ENCODE measurements at places on chromosomes 4 and X. TPM values are rescaled to one million over a fixed set of nuclear protein-coding genes. Genes with fewer than 3 reads are reported as not detected.

The CENPVL1 gene
- not detected for total RNA-seq

The SAGE1 gene
- 0.15 TPM for total RNA-seq

The ADH1B gene
- total RNA-seq = not detected

The GLOD5 gene
- total RNA-seq = not detected

The XAGE1A gene
- not detected for total RNA-seq

The KIAA1210 gene
- total RNA-seq = not detected

- no peak for DNase-seq
- no peak overlapping the region for H3K27ac ChIP-seq
- H3K36me3 ChIP-seq = peaks cover 7% of the 10 kb centered on the region
- peaks cover 13% of the 10 kb centered on the region for H3K4me1 ChIP-seq
- H3K4me3 ChIP-seq = no peak overlapping the region
Observed at GRCh38 chr4:2423695-2424094, 4.9 kb downstream of the CFAP99 start.

DNA sequence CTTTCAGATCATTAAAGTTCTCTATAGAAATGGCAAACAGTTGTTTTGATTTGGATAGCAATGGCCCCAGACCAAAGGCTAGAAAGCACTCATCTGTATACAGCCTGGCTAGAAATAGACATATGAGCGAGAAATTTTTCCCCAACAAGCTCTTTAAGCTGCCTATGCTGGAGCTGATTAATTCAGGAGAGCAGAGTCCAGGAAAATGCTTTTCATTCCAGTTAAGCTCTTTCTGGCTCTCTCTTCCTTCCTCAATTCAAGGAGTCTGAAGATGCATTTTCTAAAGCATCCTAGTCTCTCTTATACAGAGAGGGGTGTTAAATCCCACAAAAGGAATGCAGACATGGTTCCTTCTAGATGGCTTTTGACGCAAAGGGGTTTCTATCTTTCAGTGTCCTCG lies 141.7 kb upstream of the RAI2 start:
- H3K36me3 ChIP-seq = no peaks in the 10 kb centered on the region
- H3K27me3 ChIP-seq = no peaks in the 10 kb centered on the region
- DNase-seq = no peak
- H3K27ac ChIP-seq = no peak overlapping the region

DNA sequence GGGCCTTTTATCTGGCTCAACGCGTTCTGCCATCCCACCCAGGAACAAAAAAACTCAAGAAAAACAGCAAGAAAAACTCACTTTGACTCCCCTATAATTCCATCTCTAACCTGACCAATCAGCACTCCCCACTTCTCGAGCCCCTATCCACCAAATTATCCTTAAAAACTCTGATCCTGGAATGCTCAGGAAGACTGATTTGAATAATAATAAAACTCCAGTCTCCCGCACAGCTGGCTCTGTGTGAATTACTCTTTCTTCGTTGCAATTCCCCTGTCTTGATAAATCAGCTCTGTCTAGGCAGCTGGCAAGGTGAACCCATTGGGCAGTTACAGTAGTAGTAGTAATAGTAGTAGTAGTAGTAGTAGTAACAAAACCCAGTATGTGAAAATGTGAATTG lies 165.7 kb upstream of the CASK start:
- no peak overlapping the region for H3K4me3 ChIP-seq
- no peak for DNase-seq
- peaks cover 3% of the 10 kb centered on the region for H3K4me1 ChIP-seq
- H3K27me3 ChIP-seq = no peaks in the 10 kb centered on the region
- H3K27ac ChIP-seq = no peak overlapping the region

DNA sequence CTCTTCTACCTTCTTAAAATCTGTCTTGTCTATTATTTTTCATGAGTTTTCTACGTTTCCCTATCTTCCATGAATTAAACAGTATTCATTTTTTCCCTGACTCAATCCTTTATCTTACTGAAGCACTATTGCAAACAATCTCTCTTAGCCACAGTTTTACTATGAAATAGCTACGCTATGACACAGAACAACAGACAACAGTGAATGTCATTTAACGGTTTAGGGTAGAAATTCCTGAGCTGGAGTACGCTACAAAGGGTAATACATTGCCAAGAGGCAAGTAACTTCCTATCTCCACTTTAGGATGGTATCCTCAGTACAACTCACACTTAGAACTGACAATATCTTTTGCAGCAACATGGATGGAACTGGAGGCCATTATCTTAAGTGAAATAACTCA lies 552.6 kb downstream of the INPP4B start:
- no peaks in the 10 kb centered on the region for H3K4me1 ChIP-seq
- H3K4me3 ChIP-seq = no peak overlapping the region
- H3K27me3 ChIP-seq = no peaks in the 10 kb centered on the region
- no peak for DNase-seq
- no peak overlapping the region for H3K27ac ChIP-seq

- peak overlapping the region; percentile 100 for H3K27ac ChIP-seq
- DNase-seq = peak; percentile 2
- peaks cover 25% of the 10 kb centered on the region for H3K4me1 ChIP-seq
- H3K4me3 ChIP-seq = peak overlapping the region; percentile 65
Observed at GRCh38 chrX:109655502-109656201, 30.7 kb upstream of the KCNE5 start.

- peak; percentile 31 for DNase-seq
- no peak overlapping the region for H3K27ac ChIP-seq
- no peaks in the 10 kb centered on the region for H3K36me3 ChIP-seq
- no peak overlapping the region for H3K4me3 ChIP-seq
- H3K4me1 ChIP-seq = peaks cover 6% of the 10 kb centered on the region
- H3K27me3 ChIP-seq = no peaks in the 10 kb centered on the region
Observed at GRCh38 chr4:67122029-67122428, 423.3 kb downstream of the CENPC start.

DNA sequence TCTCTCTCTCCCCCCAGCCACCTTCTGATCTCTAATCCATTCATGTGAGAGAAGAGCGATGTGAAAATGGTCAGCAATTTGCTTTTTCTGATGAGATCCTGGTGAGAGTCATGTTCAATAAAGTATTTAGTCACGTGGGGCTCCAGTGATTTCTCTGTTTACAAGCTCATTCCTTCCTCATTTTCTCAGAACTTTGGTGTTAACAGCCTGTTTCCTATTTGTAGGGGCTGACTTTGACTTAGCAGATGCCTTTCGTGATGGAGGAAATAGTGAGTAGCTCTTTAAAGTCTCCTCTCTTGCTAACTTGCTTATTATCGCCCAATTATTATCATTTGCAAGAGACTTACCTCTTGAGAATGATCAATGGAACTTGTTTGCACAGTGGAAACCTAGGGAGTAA lies 72.6 kb upstream of the CD99 start:
- peaks cover 17% of the 10 kb centered on the region for H3K36me3 ChIP-seq
- H3K4me1 ChIP-seq = peaks cover 6% of the 10 kb centered on the region
- no peak overlapping the region for H3K4me3 ChIP-seq
- DNase-seq = no peak
- H3K27ac ChIP-seq = no peak overlapping the region

DNA sequence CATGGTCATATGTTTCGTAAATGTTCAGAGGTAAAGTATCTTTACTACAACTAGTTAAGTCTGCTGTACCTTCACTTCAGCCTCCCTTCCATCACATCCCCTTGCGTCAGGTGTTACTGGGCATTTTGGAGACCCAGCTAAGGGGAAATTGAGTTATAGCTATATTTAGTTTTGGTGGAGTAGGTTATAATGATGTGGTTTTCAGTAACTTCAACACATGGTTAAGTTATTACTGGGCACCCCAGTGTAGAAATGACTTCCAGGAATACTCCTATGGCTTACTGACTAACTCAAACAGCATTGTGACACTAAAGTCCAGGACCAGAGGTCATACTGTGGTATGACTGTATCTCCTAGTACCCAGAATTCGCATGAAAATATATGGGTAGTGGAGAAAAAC lies 23.4 kb upstream of the ACSL1 start:
- H3K27ac ChIP-seq = no peak overlapping the region
- no peaks in the 10 kb centered on the region for H3K4me1 ChIP-seq
- no peaks in the 10 kb centered on the region for H3K27me3 ChIP-seq
- no peak for DNase-seq

DNA sequence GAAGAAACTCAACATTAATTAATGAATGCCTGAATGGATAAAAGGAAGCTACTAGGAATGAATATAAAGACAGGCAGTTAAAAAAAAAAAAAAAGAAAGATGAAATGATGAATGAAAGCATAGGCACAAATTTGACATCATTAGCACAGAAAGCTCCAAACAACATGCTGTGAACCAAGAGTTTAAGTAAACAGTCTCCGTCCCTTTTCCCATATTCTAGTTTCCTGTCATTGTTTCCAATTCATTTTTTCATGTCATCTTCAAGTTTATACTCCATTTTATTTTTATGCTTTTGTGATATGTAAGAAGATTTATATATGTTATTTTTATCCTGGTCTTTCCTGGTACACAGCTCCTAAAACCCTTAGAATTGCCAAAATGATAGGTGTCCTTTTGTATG lies 17.7 kb upstream of the AASDH start:
- no peaks in the 10 kb centered on the region for H3K27me3 ChIP-seq
- no peak overlapping the region for H3K4me3 ChIP-seq
- DNase-seq = no peak
- H3K27ac ChIP-seq = peak overlapping the region; percentile 68
- peaks cover 4% of the 10 kb centered on the region for H3K36me3 ChIP-seq

DNA sequence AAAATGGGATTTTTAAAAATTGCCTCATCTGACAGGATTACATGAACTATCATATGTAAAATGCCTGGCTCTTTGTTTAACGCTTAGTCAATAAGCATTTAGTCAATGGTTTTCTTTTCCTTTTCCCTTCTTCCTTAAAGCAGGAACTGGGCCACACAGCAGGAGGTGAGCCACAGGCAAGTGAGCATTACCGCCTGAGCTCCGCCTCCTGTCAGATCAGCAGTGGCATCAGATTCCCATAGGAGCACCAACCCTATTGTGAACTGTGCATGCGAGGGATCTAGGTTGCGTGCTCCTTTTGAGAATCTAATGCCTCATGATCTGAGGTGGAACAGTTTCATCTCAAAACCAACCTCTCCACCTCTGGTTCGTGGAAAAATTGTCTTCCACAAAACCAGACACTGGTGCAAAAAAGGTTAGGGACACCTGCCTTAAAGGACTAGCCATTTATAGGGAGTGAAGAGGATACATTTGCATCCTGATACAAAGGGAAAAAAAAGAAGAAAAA lies 306.1 kb downstream of the FBXW7 start:
- H3K4me3 ChIP-seq = no peak overlapping the region
- H3K4me1 ChIP-seq = peaks cover 12% of the 10 kb centered on the region
- no peak overlapping the region for H3K27ac ChIP-seq
- H3K36me3 ChIP-seq = no peaks in the 10 kb centered on the region

- H3K27ac ChIP-seq = no peak overlapping the region
- H3K4me3 ChIP-seq = no peak overlapping the region
- peaks cover 35% of the 10 kb centered on the region for H3K4me1 ChIP-seq
- no peak for DNase-seq
Observed at GRCh38 chr4:16652732-16653305, 245.6 kb downstream of the LDB2 start.

DNA sequence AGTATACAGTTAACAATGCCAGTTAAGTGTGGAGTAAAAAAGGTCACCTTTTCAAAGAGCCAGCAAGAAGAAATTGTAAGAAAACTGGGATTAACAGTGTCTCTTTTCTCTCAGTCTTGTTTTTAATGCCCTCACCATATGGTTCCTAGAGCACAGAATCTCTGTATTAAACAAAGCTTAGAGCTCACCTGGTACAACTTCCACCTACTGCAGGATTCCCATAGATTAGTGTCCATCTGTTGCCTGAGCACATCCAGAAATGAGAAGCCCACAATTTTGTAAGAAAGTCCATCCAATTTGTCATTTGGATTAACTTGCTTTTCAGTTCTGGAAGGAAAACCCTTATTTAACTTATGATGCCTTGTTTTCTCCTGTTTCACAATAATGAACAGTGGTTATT lies 1037.1 kb downstream of the STPG2 start:
- no peak overlapping the region for H3K4me3 ChIP-seq
- no peak overlapping the region for H3K27ac ChIP-seq
- DNase-seq = no peak
- no peaks in the 10 kb centered on the region for H3K4me1 ChIP-seq

GRCh38 chr4:91958596-91958995 lies 345.2 kb upstream of the GRID2 start:
- no peak overlapping the region for H3K4me3 ChIP-seq
- no peak overlapping the region for H3K27ac ChIP-seq
- H3K27me3 ChIP-seq = no peaks in the 10 kb centered on the region
- H3K36me3 ChIP-seq = no peaks in the 10 kb centered on the region
- DNase-seq = no peak

GRCh38 chrX:22486296-22486695 lies 213.6 kb downstream of the CBLL2 start:
- H3K27ac ChIP-seq = no peak overlapping the region
- no peak for DNase-seq
- no peaks in the 10 kb centered on the region for H3K36me3 ChIP-seq
- H3K27me3 ChIP-seq = no peaks in the 10 kb centered on the region

- no peak for DNase-seq
- H3K27me3 ChIP-seq = no peaks in the 10 kb centered on the region
- H3K4me3 ChIP-seq = no peak overlapping the region
- no peak overlapping the region for H3K27ac ChIP-seq
- peaks cover 5% of the 10 kb centered on the region for H3K4me1 ChIP-seq
Observed at GRCh38 chr4:13980317-13981310, 353.1 kb upstream of the BOD1L1 start.

- H3K36me3 ChIP-seq = no peaks in the 10 kb centered on the region
- peaks cover 4% of the 10 kb centered on the region for H3K4me1 ChIP-seq
- no peaks in the 10 kb centered on the region for H3K27me3 ChIP-seq
- DNase-seq = no peak
- no peak overlapping the region for H3K27ac ChIP-seq
Observed at GRCh38 chr4:104424989-104425388, 69.7 kb downstream of the CXXC4 start.

- H3K36me3 ChIP-seq = peaks cover 7% of the 10 kb centered on the region
- H3K4me3 ChIP-seq = no peak overlapping the region
- peaks cover 31% of the 10 kb centered on the region for H3K4me1 ChIP-seq
- H3K27me3 ChIP-seq = peaks cover 5% of the 10 kb centered on the region
- no peak for DNase-seq
Observed at GRCh38 chr4:139460565-139460964, 6.6 kb downstream of the RAB33B start.

DNA sequence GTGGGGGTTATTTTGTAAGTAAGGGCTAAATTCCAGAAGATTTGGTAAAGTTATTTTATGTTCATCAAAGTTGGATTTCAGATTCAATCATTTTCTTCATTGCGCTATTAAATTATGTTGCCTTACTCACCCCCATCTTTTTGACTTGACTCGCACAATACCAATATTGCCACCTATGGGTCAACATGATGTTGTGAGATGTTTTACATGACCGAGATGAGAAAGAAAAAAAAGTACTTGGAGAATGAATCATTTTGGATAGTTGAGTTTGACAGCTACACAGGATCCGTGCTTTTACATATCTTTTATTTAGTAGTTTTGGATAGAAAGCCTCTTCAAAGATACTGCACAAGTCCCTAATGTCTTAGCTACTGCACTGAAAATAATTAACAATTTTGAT lies 224.2 kb upstream of the EMCN start:
- no peak for DNase-seq
- H3K4me3 ChIP-seq = no peak overlapping the region
- no peaks in the 10 kb centered on the region for H3K36me3 ChIP-seq
- no peak overlapping the region for H3K27ac ChIP-seq
- H3K4me1 ChIP-seq = peaks cover 9% of the 10 kb centered on the region
- H3K27me3 ChIP-seq = no peaks in the 10 kb centered on the region

Data from endothelial cell (in vitro differentiated cells).